ENCODE measurements at places on chromosomes 5 and 9.
A peak's percentile ranks its signal among the peaks of the same experiment; 100 is the strongest.

DNA sequence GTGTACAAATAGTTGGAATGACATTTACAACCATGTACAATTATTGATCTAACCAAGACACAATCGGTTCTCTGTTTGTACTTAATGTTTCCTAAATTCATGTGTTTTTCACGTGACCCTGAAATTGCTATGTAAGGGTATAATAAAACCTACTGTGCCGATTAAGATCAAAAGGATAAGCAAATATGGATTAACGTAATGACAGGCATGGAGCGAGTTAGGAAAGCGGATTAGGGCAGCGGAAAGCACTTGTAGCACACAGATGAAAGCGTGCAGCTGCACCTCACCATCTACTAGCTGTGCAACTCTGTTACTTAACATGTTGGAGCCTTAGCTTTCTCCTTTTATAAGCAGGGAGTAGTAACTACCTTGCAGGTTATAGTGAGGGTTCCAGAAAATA, 38.3 kb upstream of the ZFYVE16 start:
- no peak for DNase-seq

DNA sequence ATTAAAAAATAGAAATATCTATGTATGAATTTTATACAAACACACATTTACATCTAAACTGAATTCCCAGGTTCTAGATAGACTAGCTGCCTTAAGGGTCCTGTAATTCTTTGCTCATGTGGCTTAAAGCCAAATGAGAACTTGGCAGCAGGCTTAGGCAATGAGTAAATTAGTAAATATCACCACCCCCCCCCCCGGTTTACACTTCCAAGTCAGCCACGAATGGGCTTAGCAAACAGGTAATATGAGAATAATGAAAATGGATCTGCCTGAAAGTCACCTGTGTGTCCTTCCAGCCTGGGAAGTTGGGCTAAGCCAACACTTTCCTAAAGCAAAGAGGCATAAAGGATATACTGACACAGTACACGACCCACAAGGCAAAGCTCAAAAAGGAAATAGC, 108.6 kb downstream of the KLHL3 start:
- no peak for DNase-seq

GRCh38 chr9:135002336-135002735, 84.6 kb upstream of the FCN1 start:
- DNase-seq = no peak

GRCh38 chr5:115898656-115899055, 56.9 kb downstream of the AP3S1 start:
- no peak for DNase-seq

- DNase-seq = no peak
These were observed 82.3 kb upstream of the CCDC112 start for GRCh38 chr5:115378754-115379153.

GRCh38 chr9:13141629-13142028, 137.9 kb downstream of the MPDZ start:
- no peak for DNase-seq

- no peak for DNase-seq
These were observed 492.4 kb upstream of the KLF4 start for GRCh38 chr9:107982001-107982400.

DNA sequence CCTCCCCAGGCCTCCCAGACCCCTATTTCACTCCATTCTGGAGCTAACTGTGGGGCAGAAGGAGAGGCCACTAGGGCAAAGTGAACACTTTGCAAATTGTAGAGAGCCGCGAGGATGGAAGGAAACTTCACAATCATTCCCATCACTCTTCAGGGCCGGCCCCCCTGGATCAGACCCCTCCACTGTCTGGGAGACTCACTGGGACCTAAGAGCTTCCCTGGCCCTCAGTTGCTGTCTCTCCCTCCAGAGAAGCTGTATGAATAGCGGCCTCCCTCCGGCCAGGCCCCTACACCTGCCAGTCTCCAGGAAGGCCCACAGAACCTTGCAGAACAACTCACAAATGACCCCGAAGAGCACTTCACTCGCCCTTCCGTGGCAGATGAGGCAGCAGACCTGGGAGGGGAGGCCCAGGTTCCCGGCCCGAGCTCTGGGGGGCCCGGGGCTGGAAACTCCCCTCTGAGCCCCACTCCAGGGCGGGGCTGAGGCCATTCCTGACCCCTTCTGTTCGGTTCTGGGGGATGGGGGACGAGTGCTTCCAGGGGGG, 141.9 kb upstream of the IER5L start:
- no peak for DNase-seq

DNA sequence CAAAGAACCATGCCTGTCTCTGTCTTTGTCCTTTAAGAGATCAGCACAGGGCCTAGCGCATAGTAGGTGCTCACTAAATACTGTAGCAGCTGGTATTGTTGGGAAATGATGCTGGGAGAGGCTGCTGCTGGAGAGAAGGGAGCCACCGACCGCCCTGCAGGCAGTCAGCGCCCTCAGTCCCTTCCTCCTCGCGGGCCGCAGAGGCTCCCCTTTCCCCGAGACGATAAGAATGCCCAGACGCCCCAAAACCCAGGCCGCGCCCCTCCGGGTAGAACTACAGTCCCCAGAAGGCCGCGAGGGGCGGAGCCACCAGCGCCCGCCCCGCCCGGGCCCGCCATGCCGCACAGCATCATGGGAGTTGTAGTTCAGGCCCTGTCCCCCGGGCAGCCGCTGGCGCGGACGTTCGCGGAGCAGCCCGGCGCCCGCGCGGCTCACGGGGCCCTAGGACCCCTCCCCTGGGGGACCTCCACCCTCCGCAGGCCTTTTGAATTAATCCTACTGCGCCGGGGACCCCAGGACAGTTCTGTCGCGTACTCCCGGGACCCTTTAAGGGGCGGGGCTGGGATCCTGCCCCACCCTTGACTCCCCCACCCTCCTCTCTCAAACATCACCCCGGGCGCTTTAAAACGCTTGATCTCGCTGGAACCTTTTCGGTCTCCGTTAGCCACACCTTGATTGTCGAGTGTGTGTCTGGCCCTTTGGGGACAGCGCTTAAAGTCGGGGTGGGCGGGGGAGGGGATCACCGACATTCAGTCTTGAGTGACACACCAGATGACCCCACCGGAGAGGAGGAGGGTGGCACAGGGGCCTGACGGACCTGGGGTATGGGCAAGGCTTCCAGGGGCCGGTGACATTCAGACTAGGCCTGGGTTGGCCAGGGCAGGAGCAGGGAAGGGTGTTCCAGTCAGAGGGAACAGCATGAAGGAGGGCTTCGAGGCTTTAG, 24.8 kb upstream of the IER5L start:
- no peak for DNase-seq

DNA sequence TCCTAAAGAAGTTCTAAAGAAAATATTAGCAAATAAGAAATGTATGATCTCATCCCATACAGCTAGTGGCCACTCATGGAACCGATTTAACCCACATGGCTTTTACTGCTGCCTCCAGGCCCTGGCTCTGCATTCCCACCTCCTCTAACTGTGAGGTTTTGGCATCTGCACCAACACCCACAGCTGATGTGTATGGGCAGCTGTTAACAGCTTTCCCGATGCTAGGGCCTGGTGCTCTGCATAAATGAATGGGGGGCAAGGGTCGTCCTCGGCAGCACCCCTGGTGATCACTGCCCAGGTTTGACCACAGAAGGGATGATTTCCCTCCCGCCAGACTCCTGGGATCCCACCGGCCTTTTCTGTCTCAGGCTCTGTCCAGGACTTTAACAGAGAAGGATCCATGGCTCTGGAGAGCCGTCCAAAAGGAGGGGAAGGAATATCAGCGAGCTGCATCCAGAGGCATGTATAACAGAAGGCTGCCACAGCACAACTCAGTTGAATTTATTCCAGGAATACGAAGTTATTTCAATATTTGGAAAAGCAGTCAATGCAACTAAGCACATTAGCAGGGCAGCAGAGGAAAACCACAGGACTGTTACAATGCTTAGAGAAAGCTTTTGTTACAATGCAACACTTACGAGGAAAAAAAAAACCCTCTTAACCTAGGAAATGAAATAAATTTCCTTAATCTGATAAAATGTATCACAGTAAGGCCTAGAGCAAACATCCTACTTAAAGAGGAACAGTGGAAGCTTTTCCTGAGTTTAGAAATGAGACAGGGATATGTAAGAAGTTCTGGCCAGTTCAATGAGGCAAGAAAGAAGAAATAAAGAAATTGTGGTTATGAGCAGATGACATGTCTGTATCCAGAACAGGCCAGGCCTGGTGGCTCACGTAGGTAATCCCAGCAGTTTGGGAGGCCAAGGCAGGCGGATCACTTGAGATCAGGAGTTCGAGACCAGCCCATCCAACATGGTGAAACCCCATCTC, 63.1 kb downstream of the NACC2 start:
- no peak for DNase-seq

- DNase-seq = no peak
These were observed 127.1 kb downstream of the TAF11L14 start for GRCh38 chr5:17761326-17761725.

DNA sequence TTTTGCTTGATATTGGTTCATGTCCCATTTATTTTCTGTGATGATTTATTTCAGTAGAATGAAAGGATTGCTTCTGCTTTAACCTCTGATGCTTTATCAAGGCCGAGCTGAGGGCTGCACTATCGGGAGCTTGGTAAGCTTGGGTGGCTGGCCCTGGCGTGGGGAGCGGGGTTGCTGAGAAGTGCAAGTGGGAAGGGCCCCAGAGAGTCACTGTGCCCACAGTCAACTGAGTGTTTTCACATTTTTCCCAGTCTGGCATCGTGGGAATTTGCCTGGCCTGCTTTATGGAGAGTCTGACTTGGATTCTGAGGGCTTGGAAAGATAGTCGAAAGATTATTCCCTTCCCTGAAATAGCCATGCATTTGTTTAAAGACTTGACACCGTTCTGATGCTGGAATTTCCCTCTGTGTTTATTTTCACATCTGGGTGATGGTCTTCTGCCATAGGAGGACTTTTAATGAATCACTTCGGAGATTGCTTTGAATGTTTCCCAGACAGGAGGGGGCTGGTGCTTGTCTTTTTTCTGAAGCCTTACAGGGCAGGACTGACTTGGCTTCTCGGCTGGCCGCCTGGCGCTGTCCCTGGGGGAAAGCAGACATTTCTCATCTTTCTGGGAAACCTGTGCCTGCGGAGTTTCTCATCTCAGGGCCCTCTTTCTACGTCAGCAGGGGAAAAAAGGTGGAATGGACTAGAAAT, 139.0 kb downstream of the BOD1 start:
- no peak for DNase-seq

DNA sequence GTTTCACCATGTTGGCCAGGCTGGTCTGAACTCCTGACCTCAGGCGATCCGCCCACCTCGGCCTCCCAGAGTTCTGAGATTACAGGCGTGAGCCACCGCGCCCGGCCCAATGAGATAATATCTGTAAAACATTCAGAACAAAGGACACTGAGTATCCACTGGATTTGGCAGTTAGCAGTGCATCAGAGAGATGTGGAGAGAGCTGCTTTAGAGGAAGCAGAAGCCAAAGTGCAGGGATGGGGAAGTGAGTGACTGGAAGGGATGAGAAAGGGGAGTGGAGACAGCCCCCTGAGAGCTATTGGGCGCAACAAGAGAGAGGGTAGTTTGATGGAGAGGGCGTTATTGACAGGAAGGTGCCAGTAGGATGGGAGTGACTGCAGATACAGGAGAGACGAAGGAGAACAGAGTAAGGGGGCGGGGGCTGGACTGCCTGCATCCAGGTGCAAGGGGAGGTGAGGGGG, 157.5 kb upstream of the SHB start:
- DNase-seq = peak; percentile 89

GRCh38 chr5:77367741-77368140, 124.4 kb downstream of the WDR41 start:
- no peak for DNase-seq

All from NCI-H187 treated with DMSO at 0.1 percent for 48 hours (cell line).